Body of pancreas (tissue), 4 donors: ENCODE measurements at places on chromosomes 7 and 10. TPM values are rescaled to one million over a fixed set of nuclear protein-coding genes. Genes with fewer than 3 reads are reported as not detected.

DNA sequence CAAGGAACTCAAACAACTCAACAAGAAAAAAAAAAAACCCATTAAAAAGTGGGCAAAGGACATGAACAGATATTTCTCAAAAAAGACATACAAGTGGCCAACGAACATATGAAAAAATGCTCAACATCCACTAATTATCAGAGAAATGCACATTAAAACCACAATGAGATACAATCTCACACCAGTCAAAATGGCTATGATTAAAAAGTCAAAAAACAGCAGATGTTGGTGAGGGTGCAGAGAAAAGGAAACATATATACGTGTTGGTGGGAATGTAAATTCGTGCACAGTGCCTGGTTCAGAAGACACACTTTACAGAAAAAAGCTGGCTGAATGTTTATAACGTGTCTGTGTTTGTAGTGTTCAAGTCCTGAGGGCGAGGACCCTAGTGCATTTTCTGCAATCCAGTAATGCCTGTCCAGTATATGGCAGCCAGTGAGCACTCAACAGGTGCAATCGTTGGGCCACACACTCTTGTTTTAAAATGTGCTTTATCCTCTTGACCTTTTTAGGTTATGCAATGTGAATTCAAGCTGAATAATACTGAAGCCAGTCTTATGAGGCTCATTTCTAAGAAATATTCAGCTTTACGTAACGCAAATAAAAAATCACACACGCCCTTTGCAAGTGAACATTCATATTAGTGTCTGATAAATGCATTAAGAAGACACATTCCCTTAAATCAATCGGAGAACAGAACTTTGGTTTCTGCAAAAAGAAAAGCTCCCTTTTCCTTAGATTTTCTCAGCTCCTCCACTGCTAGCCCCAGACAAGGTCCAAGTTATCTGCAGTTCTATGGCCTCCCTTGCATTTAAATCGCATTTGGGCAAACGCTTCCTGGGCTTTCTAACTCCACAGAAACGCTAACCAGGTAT lies 813 bp upstream of the MTURN start:
- no peaks in the 10 kb centered on the region for H3K36me3 ChIP-seq
- no peak for DNase-seq
- H3K27me3 ChIP-seq = no peaks in the 10 kb centered on the region
- peak overlapping the region; percentile 39 for H3K4me3 ChIP-seq
- peak overlapping the region; percentile 63 for H3K27ac ChIP-seq

- no peaks in the 10 kb centered on the region for H3K36me3 ChIP-seq
- no peak overlapping the region for H3K4me3 ChIP-seq
- no peaks in the 10 kb centered on the region for H3K27me3 ChIP-seq
- DNase-seq = no peak
These were observed 186.2 kb downstream of the DNAJB6 start for GRCh38 chr7:157522954-157523353.

GRCh38 chr7:90768301-90768700 lies 172.2 kb downstream of the CDK14 start:
- no peak for DNase-seq
- no peaks in the 10 kb centered on the region for H3K27me3 ChIP-seq

GRCh38 chr7:97298561-97298960 lies 181.1 kb downstream of the SDHAF3 start:
- H3K27me3 ChIP-seq = no peaks in the 10 kb centered on the region
- no peak overlapping the region for H3K27ac ChIP-seq
- no peaks in the 10 kb centered on the region for H3K36me3 ChIP-seq
- no peak overlapping the region for H3K4me3 ChIP-seq
- no peaks in the 10 kb centered on the region for H3K4me1 ChIP-seq

GRCh38 chr10:77301305-77301730 lies 336.3 kb downstream of the KCNMA1 start:
- no peak for DNase-seq
- no peak overlapping the region for H3K27ac ChIP-seq
- peaks cover 11% of the 10 kb centered on the region for H3K4me1 ChIP-seq
- H3K36me3 ChIP-seq = no peaks in the 10 kb centered on the region
- no peaks in the 10 kb centered on the region for H3K27me3 ChIP-seq

- DNase-seq = no peak
- H3K27me3 ChIP-seq = no peaks in the 10 kb centered on the region
- no peak overlapping the region for H3K4me3 ChIP-seq
- H3K27ac ChIP-seq = no peak overlapping the region
These were observed 527.7 kb upstream of the POM121L12 start for GRCh38 chr7:52507546-52508255.

The CYP26C1 gene
- 0.33 TPM for total RNA-seq

DNA sequence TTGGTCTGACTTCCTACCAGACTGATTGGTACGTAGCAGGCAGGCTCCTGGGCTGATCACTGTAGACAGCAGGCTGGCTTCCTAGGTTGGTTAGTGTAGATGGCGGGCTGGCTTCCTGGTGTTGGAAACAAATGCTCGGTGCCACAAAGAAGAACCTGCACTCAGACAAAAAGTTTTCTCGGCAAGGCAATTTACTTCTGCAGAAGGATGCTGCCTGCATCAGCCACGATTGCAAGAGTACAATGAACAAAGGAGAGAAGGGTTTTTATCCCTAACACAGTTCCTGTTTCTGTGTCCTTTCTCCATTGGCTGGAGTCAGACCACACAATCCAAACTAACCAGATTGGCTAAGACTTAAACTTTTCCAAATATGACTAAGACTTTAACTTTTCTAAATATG lies 123.6 kb upstream of the PPP2R2D start:
- no peaks in the 10 kb centered on the region for H3K36me3 ChIP-seq
- no peak overlapping the region for H3K4me3 ChIP-seq
- H3K27me3 ChIP-seq = no peaks in the 10 kb centered on the region
- H3K27ac ChIP-seq = no peak overlapping the region

DNA sequence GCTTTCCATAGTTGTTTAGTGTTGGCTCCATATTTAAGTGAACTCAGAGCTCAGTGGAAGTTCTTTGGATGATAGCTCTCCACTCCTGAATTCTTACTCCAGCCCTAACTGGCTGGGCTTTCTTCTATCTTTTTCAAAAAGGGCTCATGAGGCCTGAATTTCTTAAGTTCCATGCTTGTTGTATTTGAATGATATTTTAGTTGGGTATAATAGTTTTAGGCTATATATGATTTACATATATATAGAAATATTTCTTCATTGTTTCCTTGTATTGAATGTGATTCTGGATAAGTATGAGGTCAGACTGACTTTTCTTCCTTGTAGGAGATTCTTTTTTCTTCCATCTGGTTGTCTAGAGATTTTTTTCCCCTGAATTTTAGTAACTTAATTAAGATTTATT lies 843.5 kb downstream of the LRMDA start:
- H3K27me3 ChIP-seq = no peaks in the 10 kb centered on the region
- no peak overlapping the region for H3K4me3 ChIP-seq
- no peak for DNase-seq
- no peaks in the 10 kb centered on the region for H3K4me1 ChIP-seq
- H3K27ac ChIP-seq = no peak overlapping the region
- no peaks in the 10 kb centered on the region for H3K36me3 ChIP-seq

The CFAP46 gene
- total RNA-seq = 0.33 TPM

DNA sequence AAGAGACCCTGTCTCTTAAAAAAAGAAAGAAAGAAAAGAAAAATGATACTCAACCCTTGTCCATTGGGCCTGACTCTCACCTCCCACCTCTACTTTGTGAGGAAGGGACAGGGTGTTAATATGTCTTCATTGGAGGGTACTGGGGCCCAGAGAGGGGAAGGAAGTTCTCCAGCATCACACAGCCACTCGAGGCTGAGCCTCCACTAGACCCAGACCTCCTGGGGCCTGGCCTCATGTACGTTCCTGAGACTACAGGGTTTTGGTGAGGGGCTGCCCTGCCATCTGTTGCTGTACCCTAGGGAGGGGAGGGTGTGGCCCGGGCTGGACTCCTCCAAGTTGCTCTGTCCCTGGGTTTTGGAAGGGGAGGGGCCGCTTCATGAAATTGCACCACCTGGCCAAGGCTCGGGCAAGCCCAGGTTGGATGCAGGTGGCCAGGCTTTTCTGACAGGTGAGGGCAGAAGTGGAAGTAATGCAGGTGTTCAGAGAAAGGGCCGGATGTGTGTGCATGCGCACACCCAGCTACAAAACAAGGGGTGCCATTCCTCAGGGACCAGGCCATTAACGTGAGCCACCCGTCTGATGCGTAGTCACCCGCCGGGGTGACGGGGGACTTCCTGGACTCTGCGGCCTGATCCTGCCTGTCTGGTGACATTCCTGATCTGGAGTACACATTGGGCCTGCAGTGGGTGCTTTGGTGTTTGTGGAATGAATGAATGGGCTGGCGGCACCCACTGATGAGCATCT lies 21.7 kb downstream of the GTF2IRD1 start:
- H3K36me3 ChIP-seq = no peaks in the 10 kb centered on the region
- peak overlapping the region; percentile 51 for H3K27ac ChIP-seq
- H3K4me1 ChIP-seq = peaks cover 48% of the 10 kb centered on the region

The SLC16A12 gene
- total RNA-seq = 19.5 TPM

- no peak overlapping the region for H3K4me3 ChIP-seq
- no peak overlapping the region for H3K27ac ChIP-seq
- no peaks in the 10 kb centered on the region for H3K27me3 ChIP-seq
- H3K36me3 ChIP-seq = no peaks in the 10 kb centered on the region
- no peak for DNase-seq
These were observed 617.6 kb downstream of the PTPRN2 start for GRCh38 chr7:157969995-157970394.

- no peaks in the 10 kb centered on the region for H3K36me3 ChIP-seq
- no peaks in the 10 kb centered on the region for H3K27me3 ChIP-seq
- DNase-seq = no peak
- H3K4me1 ChIP-seq = peaks cover 8% of the 10 kb centered on the region
- H3K4me3 ChIP-seq = no peak overlapping the region
These were observed 554.0 kb downstream of the MDFIC start for GRCh38 chr7:115475761-115476385.

The PSD gene
- 2.6 TPM for total RNA-seq

DNA sequence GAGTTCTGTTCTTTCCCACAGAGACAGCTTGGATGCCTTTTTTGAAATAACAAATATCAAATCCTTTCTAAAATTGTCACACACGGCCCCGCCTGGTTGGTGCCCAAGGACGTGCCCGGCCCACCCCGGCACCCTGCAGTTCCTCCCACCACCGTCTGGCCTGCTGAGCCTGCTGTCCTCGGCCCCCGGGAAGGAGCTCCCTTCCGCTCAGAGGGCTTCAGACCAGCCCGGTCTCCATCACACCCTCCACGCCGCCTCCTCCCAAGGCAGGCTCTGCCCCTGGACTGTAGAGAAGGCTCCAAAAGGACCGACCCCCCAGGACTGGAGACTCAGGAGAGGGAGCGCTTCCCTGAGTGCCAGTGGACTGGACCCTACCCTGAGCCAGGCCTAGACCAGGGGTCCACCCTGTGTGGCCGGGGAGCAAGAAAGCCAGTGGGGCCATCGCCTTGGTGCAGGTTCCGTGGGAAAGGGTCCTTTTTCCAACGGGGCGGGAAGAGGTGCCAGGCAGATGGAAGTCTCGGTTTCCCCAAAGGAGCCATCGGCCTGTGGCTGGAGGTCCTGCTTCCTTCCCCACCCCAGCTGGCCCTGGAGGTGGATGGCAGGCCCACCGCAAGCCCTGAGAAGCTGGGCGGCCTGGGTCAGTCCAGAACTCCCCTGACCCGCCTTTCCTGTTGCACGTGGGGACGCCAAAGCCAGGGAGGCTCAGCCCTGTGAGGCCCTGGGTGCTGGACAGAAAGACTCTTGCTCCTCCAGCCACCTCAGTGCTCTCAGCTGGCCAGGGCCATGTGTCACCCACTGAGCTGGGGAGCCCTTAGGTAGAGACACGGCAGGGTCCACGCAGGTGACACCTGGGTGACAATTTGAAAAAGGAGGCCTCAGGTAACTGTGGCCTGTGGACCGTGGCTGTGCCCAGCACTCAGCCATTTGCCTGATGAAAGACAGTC lies 69.8 kb downstream of the PWWP2B start:
- no peaks in the 10 kb centered on the region for H3K27me3 ChIP-seq
- H3K27ac ChIP-seq = peak overlapping the region; percentile 58
- H3K4me3 ChIP-seq = no peak overlapping the region
- H3K4me1 ChIP-seq = peaks cover 38% of the 10 kb centered on the region
- no peaks in the 10 kb centered on the region for H3K36me3 ChIP-seq
- DNase-seq = no peak

DNA sequence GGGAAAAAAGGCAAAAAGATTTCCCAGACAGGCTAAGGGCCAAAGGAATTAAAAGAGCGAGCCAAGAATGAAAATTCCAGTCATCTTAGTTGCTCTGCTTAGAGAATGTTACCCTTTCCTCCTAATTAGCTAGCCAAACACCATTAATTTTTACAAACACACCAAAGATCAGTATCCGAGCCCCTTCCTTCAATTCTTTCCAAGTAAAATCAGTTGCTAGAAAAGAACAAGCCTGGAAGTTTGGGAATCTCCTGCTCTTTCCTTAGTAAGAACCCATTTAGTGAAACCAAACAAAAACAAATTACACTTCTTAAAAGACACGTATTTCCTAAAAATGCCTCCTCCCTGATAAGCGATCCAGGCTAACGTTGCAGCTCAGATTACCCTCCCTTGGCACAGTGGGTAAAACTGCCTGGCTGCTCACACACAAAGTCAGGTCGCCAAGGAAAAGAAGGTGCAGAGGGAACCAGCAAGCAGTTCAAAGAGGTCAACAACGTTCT lies 57.1 kb upstream of the ABLIM1 start:
- H3K27me3 ChIP-seq = no peaks in the 10 kb centered on the region
- no peak overlapping the region for H3K27ac ChIP-seq
- DNase-seq = no peak
- H3K4me3 ChIP-seq = no peak overlapping the region

The ITIH5 gene
- 9.9 TPM for total RNA-seq

- no peak overlapping the region for H3K4me3 ChIP-seq
- H3K36me3 ChIP-seq = no peaks in the 10 kb centered on the region
- H3K27me3 ChIP-seq = no peaks in the 10 kb centered on the region
These were observed 65.3 kb downstream of the SGCE start for GRCh38 chr7:94590526-94591162.

The ZNRF2 gene
- total RNA-seq = 42.5 TPM

- H3K4me1 ChIP-seq = no peaks in the 10 kb centered on the region
- no peak for DNase-seq
- no peak overlapping the region for H3K27ac ChIP-seq
- no peaks in the 10 kb centered on the region for H3K27me3 ChIP-seq
These were observed 404.7 kb downstream of the ARL4A start for GRCh38 chr7:13091974-13092707.

DNA sequence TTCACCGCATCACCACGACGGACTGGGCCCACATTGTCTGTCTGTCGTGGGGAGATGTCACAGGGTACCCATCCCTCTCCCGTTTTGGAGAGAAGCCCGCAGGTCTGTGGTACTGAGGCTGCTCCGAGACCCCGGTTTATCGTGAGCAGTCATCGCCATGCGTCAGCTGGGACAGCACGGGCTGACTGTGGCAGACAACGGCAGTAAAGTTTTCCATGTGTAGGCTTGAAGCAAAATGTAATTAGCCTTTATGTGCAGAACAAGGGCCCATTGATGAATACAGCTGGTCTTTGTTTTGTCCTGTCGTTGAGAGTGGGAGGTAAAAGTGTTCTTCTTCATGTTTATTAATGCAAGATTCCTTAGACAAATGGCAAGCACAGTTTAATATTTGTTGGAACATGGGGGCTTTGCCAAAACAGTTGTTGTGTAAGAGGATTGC lies 167.4 kb upstream of the SH2B2 start:
- H3K27ac ChIP-seq = no peak overlapping the region
- H3K36me3 ChIP-seq = peaks cover 7% of the 10 kb centered on the region
- DNase-seq = no peak
- H3K4me1 ChIP-seq = peaks cover 14% of the 10 kb centered on the region
- no peaks in the 10 kb centered on the region for H3K27me3 ChIP-seq

The SMKR1 gene
- 3.4 TPM for total RNA-seq

The TAS2R41 gene
- not detected for total RNA-seq

The STEAP2 gene
- total RNA-seq = 9.2 TPM
